ENCODE measurements at places on chromosomes 3 and 15. TPM values are rescaled to one million over a fixed set of nuclear protein-coding genes. Genes with fewer than 3 reads are reported as not detected.

DNA sequence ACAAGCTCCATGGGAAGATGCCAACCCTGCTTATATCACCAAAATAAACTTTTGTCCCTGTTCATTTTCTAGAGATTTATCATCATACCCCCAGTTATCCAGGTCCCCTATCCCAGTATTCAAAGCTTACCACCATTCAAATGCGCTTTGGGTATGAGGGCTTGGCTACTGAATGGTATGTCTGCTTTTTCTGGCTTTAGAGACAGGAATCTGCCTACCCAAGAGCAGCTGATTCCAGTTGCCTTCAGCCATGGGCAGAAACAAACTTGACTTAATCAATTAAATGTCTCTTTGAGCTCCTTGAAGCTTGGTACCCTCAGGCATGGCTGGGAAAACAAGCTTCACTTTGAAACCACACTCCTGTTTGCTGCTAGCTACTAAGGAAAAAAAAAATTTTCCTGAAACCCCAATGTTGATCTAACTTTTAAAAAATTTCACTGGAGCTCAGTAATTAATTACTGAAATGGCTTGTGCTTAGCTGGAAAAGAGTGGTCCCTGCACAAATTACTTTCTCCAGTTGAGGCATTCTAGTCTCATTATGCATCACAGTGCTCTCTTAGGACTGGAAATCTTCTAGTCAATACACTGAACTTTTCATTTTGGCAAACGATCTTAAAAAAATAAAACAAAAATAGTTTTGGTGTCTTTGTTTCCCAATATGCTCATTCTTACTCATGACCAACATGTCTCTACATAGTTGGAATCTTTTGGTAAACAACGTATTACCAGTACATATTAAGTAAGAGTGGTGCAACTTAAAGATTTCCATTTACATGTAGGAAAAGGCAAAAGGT, 242.8 kb downstream of the DTWD1 start:
- no peak for DNase-seq

PIERCE2 gene
- 1.4 TPM for total RNA-seq

- no peak for DNase-seq
Observed at GRCh38 chr3:52093756-52094545, 37.6 kb upstream of the DUSP7 start.

- DNase-seq: no peak
Observed at GRCh38 chr3:135217730-135218129, 422.7 kb downstream of the EPHB1 start.

DNA sequence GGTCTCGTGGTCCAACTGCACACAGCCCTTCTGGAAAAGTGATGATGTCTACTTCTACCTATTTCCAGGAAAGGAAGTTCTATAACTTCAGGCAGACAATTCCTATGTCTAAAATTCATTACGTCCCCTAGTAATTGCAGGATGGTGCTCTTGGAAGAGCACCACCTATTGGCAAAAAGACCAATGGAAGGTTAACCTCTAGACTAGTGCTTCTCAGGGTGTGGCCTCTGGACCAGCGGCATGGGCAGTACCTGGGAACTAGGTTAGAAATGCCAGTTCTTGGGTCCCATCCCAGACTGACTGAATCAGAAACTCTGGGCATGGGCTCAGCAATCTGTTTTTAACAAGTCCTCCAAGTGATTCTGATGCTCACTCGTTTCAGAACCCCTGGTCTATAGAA, 258.3 kb upstream of the ICE2 start:
- DNase-seq: no peak

GRCh38 chr3:71397046-71397445, 186.5 kb downstream of the FOXP1 start:
- peak; percentile 52 for DNase-seq

- DNase-seq: no peak
Observed at GRCh38 chr15:80445300-80446041, 41.3 kb downstream of the ARNT2 start.

SEMA6D gene
- 44.9 TPM for total RNA-seq

MST1 gene
- total RNA-seq: 7.0 TPM

DNA sequence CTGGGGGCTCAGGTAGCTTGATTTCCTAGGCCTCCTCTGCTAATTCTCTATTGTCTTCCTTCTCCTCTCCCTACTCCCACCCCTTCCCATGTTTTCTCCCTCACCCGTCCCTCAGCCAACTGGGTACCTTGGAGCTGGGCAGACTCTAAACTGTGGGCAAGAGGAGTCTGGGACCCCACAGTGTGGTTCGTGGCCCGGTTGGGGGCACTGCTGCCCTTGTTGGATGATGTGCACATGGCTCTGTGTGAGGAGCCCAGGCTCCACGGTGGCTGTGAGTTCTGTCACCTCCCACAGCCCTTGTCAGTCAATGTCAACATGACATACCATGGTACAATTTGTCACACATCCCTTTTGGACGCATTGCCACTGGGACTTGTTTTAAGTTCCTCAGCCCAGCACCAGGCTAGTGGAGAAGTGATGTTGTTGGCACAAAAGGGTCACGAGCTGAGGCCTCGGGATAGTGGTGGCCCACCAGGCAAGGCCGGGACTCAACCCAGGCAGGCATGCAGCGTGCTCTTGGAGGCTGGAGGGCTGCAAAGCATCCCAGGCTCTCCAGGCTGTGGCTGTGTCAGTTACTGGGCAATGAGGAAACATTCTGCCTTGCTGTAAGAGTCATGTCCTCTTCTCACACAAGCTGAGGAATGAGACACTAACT, 142.3 kb downstream of the TLE3 start:
- DNase-seq: no peak

- DNase-seq: peak; percentile 30
Observed at GRCh38 chr3:49807431-49808114, 4.5 kb downstream of the INKA1 start.

- no peak for DNase-seq
Observed at GRCh38 chr15:101306341-101307047, 11.4 kb upstream of the SNRPA1 start.

- peak; percentile 76 for DNase-seq
Observed at GRCh38 chr15:90660195-90660998, 56.7 kb upstream of the BLM start.

RPL15 gene
- total RNA-seq: 2,527 TPM

DNA sequence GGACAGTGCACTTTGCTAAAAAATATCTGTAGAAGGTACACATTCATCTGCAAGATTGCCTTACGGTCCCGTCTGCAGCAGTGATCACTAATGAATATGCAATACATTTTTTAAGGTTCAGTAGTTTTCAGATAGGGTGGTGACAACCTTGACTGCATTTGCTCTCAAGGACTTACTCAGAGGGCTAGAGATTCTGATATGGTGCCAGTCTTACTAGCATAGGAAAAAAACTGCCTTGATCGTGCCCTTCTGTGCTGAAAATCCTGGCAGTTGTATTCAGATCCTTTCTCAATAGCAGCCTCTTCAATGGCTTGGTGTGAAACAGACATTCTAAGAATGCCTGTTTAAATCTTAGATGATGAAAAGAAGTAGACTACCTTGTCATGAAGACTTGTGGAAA, 411.9 kb upstream of the CCDC54 start:
- DNase-seq: no peak

- peak; percentile 15 for DNase-seq
Observed at GRCh38 chr3:114223143-114223542, 14.2 kb downstream of the ZNF80 start.

NR1I2 gene
- 0.27 TPM for total RNA-seq

C3orf22 gene
- total RNA-seq: 0.04 TPM

DNA sequence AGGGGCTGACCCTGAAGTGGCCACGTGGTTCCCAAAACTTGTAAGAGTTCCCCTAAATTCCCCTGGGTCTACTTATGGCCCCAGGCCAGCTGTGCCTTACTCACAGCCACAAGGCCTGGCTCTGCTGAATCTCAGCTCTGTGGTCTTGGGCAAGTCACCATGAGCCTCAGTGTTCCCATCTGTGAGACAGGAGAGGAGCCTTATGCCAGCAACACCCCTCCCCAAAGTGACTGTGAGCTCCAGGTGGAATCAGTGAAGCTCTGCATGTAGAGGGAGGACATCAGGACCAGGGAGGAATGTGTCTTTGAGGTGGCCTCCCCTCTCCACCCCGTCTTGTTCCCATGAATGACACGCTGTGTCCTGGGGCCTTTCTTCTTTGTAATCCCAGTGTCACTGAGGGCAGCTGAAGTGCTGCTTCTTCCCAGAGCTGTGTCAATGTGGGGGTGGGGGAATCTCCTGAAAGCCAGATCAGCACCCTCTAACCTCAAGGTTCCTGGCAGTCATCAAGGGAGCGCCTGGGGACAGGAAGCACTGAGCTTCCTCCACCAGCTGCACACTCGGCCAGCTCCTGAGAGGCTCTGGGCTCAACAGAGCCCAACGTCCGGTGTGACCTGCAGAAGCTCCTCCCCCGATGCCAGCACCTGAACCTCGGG, 258.9 kb downstream of the UACA start:
- peak; percentile 76 for DNase-seq

DNA sequence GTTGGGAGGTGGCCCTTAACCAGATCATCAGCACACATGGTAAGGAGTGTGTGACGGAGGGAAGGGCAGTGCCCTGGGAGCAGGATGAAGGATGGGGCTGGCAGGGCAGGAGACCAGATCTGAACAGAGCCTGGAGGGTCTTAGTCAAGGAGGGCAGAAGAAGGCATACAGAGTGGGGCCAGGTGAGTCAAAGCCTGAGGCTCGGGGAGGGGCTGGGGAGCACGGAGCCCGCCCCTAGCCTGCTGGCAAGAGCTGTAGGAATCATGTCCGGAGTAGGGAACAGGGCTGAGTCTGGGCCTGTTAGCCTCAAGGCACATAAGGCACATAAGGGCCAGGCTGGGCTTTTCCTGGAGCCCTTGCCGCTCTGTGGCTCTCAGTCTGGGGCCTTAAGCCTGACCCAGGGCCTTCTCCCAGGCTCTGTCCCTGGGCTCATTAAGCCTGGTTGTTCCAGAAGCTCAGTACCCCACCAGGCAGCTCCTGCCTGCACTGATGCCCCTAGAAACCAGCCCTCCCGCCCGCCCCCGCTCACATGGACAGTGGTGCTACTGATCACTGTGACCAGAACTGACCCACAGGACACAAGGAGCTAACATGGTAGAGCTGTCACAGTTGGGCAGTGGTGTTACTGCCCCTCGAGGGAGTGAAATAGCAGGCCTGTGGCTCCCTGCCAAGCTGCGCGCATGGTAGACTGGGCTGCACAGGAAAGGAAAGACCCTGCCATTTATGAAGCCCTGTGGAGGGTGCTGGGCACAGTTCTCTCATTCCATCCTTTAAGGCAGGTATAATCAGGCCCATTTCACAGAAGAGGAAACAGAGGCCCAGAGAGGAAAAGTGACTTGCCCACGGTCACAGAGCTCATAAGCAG, 14.6 kb downstream of the ISG20 start:
- DNase-seq: no peak

DNA sequence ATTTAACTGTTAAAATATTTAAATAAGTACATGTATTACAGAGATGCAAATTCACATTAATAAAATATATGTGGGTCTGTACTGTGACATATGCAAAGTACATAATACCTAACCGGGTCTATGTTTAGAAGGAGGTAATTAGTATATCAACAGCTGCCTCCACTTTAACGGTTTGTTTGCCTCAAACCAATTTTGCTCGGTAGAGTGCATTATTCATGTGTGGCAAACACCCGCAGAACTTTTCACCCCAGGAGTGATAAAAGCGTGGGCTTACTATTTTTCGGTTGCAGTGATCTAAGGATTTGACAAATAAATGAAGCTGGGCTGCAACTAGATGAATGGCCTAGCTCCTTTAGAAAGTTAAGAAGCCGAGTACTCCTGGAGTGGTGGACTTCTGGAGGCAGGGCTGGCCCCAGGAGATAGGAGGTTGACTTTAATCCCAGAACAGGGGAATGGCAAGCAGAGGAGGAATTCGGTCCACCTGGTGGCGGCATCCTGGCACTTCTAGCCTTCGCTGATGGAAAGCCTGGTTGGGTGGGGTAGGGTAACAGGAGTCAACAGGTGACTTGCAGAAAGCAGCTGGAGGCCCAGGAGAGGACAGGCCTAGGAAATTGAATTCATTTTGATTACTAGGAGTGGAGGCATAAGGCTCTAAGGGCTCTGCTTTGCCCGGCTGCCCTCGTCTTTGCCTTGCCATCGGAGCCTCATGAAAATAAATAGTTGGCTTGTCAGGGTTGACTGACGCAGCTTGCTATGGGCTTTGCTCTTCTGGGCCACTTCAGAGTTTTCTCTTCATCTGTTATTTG, 2.4 kb downstream of the SLCO3A1 start:
- DNase-seq: no peak

DNA sequence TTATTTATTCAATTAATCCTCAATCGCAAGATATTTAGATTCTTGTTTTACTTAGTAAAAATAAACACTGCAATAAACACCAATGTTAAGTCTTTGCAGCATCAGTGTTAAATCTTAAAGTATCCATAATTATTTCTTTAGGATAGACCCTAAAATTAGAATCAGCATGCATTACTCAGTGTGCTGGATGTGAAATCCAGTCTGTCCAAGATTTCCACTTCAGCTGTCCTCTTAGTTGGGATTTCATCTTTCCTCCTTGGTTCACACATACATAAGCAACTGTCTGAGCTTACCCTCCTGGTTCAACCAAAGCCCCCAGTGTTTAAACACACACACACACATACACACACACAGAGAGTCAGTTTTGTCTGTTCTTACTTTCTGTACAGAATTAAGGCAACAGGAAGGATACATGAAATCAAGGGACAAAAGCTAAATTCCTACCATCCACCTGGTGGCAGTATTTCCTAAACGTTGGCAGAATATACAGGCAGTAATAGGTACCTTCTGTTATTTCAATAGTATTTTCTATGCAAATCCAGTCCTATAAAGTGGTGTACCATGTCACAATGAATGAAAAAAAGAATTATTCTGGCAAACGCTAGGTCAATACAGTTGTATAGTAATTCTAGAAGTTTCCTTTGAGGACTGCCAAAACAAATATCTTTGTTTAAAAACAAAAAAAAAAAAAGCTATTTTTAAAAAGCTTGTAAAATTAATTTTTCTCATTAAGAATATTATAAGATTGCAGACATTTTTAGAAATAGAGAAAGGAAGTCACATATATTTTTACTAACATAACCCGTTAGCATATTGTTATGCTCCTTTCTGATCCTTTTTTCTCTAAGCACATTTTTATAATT, 27.3 kb upstream of the DMXL2 start:
- DNase-seq: peak; percentile 86

DNA sequence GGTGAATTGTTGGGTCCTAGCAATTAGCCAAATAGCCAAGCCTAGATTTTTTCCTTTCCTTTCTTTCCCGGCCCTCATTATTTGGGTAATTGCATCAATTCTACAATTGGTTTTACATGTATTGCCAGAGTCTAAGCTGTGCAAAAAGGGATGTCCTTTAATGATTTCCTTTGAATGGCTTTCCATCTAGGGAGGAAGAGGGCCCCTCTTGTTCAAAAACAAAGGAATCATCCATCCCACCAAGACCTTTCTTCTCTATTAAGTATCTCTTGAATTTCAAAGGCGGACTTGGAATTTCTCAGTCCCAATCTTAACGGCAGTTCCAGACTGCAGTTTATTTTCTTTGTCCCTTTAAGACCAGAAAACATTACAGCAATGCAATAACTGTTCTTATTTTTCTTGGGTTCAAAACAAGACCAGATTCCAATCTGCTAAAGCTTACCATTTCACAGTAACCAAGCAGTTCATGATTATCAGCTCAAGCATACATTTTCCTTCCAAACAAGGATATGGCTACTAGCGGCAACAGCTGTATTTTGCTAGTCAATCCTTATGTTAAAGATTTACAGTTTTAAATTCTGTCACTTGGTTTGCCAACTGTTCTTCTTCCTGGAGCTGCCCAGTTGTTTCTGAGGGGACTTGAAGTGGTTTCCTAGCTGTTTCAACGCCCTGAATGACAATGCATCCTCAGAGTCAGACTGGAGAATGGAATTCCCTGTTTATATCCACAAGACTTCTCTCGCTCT, 91.4 kb upstream of the LRIG1 start:
- peak; percentile 56 for DNase-seq

- DNase-seq: no peak
Observed at GRCh38 chr3:99969136-99969535, 145.2 kb downstream of the FILIP1L start.

CLPX gene
- total RNA-seq: 33.9 TPM

- DNase-seq: no peak
Observed at GRCh38 chr15:89504166-89504565, 7.8 kb upstream of the RHCG start.
